Fibroblast of villous mesenchyme (primary cell): ENCODE measurements at places on chromosomes 5 and 9. TPM values are rescaled to one million over a fixed set of nuclear protein-coding genes. Genes with fewer than 3 reads are reported as not detected.

DNA sequence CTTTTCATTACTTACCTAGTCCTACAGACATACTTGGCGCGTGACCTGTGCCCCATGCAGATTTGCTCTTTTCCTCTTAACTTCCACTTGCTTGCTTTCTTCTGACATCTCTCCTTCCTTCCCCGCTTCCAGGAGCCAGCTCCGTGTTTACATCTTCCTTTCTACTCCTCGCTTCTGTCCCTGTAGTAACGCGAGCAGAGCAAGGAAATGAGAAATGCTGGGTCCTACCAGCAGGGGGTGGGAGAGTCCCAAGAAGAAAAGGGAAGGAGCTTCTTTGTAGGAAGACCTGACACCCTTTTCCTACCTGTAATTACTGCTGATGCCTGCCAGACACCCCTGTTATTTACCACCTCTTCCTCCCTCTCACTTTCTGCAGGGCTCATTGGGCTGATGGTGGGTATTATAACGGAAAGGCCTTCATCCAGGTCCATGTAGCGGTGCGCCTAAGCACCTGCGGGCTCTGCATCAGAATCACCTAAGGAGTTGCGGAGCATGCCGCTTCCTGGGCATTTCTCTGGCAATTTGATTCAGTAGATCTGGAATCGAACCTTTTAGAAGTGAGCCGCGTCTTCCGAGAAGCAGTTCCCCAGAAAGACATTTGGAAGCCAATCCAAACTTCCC lies 1260.8 kb upstream of the WWC1 start:
- no peak for DNase-seq

DNA sequence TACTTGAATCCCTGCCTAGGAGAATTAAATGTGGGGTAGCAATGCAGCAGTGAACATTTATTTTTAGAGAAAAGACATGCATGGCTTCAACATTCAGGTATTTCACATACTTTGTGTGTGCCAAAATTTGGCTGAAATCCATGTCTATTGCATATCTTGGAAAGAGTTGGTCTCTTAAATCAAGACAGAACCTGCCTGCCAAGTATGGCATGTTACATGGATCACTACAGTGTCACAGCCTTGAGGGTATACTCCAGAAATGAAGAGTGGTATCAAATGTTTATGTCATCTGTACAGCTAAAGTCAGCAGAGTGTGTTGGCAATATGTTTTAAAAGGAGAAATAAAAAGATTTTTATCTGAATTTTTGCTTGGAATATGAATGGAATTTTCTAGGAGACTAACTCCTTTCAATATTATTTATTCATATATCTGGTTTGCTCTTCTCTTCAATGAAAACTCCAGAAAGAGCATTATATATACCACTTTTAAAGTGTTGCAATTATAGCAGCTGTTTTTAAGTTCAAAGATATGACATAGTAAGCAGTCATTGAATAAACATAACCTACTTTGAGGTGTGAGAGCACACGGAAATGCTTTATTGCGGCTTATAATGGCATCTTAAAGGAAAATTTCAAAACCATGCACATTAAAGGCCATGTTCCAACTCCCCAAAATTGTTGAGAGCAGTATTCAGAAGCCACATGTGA lies 95.4 kb upstream of the MINAR2 start:
- DNase-seq, result peak; percentile 14

GRCh38 chr9:95910023-95910707 lies 34.7 kb downstream of the ERCC6L2 start:
- no peak for DNase-seq

- DNase-seq, result no peak
Measured at GRCh38 chr5:64914396-64914795, 145.7 kb downstream of the CWC27 start.

- DNase-seq, result no peak
Measured at GRCh38 chr5:81989204-81989603, 17.4 kb downstream of the ATG10 start.

The NOXA1 gene
- total RNA-seq, result 0.32 TPM in 1 of 2 replicates, not detected in the other

The PCDHB3 gene
- total RNA-seq, result 0.32 and 0.43 TPM in 2 replicates

The DPYSL3 gene
- total RNA-seq, result 126 and 161 TPM in 2 replicates

The DOLK gene
- 24.8 and 31.5 TPM in 2 replicates for total RNA-seq

The DCAF12 gene
- total RNA-seq, result 19.6 and 29.8 TPM in 2 replicates

The HDAC3 gene
- 49.0 and 53.5 TPM in 2 replicates for total RNA-seq
